ENCODE measurements at places on chromosomes 16 and 17. TPM values are rescaled to one million over a fixed set of nuclear protein-coding genes. Genes with fewer than 3 reads are reported as not detected.

Gene SLC52A1
- total RNA-seq: not detected

Gene PRKCB
- not detected for total RNA-seq

GRCh38 chr17:81522491-81523401 is 5.4 kb upstream of the FSCN2 start:
- DNase-seq: no peak

GRCh38 chr17:59361386-59361785 is 29.9 kb downstream of the YPEL2 start:
- DNase-seq: no peak

Gene SLC47A2
- 24.8 TPM for total RNA-seq

GRCh38 chr17:10792151-10792550 is 11.7 kb downstream of the TMEM238L start:
- DNase-seq: no peak

Gene GRAP
- not detected for total RNA-seq

DNA sequence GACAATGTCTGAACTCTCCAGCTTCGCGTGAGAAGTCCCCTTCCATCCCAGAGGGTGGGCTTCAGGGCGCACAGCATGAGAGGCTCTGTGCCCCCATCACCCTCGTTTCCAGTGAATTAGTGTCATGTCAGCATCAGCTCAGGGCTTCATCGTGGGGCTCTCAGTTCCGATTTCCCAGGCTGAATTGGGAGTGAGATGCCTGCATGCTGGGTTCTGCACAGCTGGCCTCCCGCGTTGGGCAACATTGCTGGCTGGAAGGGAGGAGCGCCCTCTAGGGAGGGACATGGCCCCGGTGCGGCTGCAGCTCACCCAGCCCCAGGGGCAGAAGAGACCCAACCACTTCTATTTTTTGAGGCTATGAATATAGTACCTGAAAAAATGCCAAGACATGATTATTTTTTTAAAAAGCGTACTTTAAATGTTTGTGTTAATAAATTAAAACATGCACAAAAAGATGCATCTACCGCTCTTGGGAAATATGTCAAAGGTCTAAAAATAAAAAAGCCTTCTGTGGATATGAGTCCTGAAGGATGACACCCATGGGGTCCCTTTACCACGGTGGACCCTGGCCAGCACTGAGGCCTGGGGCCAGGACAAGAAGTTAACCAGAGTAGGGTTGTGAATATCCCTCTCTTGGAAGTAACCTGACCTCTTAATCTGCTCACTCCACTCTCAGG is 10.5 kb upstream of the ITGAD start:
- DNase-seq: peak; percentile 66
